ENCODE measurements at places on chromosomes 5 and 9.
A peak's percentile ranks its signal among the peaks of the same experiment; 100 is the strongest.

DNA sequence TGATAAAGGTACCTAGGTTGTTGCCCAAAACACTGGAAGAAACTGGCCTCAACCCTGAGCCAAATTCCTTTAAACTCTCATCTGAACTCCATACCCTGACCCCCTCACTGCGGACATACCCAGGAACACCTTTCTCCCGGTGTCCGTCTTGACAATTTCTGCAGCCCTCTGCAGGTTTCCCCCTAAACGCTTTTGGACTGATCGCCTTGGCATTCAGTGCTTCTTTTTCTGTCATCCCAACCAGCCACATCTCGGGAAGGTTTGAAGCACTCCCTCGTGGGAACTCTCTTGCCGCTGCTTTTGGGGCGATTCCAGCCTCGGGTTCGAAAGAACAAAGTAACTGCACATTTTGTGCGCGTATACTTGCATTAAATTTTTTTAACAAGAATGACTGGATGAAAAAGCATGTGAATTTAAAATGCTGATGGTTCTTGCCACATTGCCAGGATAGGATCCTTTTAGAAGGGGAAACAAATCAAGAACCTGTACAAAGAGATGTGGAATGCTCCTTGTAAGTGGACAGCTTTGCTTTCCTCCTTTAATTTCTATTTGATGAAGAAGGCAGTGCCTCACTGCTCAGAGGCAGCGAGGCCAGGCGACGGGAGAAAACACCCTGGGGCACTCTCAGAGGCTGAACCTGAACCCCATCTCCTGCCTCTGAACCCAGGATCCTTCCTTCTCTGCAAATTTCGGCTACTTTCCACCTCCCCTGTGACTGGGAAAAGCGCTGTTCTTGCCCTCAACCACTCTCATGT is 615 bp downstream of the PSMD5 start:
- DNase-seq: no peak

DNA sequence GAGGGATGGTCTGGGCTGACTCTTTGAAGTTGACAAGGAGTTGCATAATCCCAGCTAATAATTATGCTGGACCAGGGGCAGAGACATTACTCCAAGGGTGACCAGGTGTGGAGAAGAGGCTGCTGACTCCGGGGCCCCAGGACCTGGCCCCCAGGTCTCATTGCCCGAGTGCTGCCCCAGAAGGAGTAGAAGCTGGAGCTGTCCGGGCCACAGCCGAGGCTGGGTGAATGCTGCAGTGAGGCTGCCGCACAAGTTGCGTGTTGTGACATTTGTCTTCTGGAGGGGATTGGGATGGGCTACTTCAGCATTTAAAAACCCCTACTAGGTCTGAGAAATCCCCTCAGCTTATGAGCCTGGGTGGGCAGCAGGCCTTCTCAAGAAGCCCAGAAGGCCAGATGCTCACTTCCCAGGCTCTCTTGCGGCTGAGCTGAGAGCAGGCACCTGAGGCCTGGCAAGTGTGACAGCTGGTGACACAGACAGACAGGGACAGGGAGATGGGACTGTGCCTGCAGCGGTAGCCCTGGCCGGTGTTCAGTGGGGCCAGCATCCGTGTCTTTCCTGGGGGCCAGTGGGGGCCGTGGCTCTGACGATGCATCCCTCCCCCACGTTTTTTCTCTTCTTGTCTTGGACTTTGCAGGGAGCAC is 122.8 kb downstream of the KCNIP1 start:
- peak; percentile 1 for DNase-seq

GRCh38 chr9:4243877-4244812 is 55.7 kb downstream of the GLIS3 start:
- DNase-seq: no peak

DNA sequence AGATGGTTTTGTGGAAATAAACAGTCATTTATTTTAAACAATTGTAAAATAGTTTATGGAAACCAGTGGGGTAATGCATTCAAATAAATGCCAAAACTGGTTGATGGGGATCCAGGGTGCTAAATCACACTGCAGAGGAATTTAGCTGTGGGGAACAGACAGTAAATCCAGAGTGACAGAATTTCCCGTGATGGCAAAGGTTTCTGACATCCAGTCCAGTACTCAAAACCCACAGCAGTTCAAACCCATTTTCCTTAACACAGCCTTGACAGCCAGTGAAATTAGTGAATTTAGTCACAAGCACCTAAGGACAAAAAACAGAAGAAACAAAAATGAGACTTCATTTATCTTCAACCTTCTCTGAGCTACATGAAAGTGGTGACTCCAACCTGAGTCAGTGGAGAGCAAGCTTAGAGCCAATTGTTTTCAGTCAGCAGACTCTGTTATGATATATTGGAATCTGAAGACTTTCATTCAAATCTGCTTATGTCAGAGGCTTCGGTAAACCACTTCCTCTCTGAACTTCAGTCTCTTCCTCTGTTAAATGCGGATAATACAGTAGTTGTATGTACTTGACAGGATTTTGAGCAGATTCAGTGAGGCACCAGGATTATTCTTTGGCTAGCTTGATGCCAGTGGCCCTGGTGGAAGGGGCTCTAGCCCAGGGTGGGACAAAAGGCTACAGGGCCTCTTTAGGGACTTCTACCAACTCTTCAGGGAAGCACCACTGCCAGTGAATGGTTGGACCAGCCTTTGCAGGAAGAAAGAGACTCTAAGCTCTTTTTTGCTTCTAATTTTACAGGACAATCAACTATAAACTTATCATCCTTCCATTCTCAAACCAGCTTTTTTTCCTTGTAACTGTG is 185.3 kb downstream of the MAPKAP1 start:
- no peak for DNase-seq

DNA sequence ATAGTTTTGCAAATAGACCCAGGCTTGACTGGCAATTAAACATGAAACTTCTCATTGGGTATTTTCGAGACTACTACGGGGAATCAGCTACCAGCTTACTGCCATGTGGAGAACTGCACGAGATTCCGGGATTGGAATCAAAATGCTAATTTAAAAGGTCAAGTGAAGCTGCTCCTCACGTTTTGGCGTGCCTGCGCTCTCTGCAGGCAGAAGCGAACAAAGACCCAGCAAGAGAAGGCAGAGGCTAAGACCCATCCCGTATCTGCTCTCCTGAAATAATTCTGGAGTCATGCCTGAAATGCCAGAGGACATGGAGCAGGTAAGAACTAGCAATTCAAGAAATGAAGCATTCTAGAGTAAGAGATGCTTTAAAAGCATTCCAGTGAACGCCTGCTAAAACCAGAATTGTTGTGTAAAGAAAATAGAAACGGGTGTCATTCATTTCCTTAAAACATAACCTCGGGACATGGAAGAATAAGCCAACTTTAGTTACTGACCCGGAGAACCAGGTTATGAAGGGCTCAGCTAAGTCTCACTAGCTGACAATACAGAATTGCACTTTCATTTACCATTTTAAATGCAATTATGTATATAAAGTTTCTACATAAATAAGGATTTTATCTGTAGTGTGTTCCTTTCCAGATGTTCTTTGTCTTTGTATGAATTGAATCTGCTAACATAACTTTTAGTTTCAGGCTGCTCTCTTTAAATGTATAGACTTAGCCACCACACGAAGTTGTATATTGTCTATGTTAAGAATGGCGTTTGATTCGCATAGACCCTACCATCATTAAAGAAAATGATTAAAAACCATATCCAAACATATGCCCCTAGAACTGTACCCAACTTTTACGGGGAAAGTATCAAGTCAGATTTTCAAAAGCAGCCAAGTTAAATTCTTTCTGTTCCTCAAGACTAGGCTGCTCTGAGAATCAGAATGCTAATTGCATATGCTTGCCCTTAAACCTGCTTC is 2.0 kb upstream of the MAT2B start:
- peak; percentile 41 for DNase-seq

DNA sequence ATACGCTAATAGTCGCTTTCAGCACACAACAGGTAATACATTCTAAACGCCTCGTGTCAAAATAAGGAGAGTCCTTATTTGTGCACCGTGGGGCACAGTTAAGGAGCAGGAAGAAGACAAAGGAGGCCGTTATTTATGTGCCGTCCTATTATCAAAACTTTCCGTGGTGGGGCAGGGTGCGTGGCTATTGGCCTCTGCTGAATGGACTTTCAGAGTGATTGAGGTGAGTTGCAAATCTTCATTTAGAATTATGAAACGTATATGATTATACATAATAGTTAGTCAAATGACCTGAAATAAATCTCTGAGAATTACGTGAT is 833 bp downstream of the C5orf24 start:
- no peak for DNase-seq

- no peak for DNase-seq
Measured at GRCh38 chr9:15722888-15723287, 170.0 kb downstream of the CCDC171 start.

DNA sequence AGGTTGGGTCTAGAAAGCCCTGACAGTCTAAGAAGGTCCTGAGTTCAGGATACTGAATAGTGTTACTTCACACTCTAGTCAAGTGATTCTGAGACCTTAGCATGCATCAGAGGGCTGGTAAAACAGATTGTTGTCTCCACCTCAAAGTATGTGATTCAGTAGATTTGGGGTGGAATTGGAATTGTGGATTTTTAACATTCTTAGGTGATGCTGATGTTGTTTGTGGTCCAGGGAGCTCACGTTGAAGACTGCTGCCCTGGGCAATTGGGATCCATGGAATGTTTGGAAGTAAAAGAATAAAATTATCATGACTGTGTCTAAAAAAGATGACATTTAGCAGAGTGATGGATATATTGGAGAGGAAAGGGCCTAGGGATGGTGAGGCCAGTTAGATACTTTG is 75.6 kb downstream of the VCAN start:
- no peak for DNase-seq

- no peak for DNase-seq
Measured at GRCh38 chr5:135193213-135194125, 159.4 kb upstream of the PITX1 start.

- no peak for DNase-seq
Measured at GRCh38 chr9:85158512-85158911, 489.0 kb downstream of the NTRK2 start.

- no peak for DNase-seq
Measured at GRCh38 chr5:58048954-58049353, 410.9 kb downstream of the PLK2 start.

DNA sequence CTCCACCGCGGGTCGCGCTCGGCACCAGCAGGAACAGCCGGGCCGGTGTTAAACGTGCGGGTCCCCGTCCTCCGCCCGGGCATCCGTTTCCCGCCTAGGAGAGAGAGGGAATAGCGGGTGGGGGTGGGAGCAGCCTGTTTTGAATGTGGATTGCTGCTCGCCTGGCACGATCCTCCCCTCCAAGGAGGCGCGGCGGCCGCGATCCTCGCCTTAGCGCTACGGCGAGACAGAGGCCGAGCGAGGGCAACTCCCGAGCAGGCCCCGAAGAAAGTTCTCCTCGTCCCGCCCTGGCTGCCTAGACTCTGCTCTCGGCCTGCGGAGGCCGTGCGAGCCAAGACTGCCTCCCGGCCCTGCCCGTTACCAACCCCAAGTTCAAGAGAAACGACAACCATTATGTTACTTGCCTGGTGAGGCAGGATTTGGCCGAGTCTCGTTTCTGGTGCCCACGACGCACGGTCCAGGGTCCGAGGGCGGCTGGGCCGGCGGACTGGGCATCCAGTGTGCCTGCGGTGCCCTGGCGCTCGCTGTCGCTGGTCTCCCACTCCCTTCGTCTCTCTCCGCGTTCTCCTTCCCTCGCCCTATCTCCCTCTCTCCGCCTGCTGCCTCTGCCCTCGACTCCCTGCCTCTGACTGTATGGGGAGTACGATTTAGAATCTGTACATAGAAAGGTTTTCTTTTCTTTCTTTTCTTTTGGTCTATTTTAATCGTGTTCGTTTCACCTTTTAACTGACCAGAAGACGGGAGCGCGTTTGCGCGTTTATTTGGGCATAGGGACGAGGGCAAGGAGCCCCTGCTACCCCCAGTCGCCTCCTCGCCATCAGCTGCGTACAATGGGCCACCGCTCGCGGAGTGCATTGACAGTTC is 724 bp downstream of the NR2F1-AS1 start:
- DNase-seq: no peak

DNA sequence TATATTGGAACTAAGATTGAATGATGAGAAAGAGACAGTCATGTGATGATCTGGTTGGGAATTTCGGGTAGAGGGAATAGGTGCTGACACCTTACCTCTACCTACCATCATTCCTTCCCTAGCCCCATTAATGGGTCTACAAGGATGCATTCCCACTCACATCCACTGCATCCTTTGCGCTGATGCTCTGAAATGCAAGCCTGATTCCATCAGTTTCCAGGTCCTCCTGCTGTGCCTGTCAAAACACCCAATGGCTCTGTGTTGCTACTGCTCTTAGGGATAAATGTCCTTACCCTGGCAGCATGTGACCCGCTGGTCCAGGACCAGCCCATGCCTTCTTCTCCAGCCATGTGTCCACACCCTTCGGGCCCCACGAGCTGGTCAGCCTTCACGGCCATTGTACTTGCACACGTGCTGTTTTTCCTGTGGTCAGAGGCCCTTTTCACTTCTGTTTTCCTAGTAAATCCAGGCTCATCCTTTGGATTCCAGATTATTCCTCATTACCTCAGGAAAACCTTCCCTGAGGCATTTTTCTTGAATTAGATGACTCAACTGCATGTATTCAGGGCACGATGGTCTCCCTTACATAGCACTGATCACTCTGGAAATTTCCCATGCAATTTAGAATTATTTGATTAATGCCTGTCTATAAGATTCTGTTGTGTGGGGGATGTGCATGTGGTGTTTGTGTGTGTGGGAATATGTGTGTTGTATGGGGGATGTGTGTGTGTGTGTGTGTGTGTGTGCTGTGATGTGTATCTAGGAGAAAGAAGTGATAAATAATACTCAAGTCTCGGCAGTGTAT is 185.0 kb downstream of the DIRAS2 start:
- DNase-seq: no peak

DNA sequence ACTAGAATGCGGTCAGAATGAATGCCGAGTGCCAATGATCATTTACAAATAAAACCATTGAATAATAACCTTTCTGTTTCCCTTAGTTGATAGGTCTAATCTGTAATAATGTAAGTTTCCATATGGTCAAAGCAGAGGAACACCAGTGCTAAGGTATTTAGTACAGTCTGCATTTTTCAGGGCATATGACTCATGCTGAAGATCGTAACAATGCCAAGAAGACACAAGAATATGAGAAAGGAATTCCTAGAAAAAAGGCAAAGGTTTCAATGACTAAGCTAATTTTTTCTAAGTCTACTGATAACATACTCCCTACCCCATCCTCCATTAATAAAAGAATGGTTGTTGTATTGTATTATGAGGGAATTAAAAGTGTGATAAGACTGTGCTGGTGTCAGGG is 2.8 kb downstream of the OR1L8 start:
- DNase-seq: no peak

DNA sequence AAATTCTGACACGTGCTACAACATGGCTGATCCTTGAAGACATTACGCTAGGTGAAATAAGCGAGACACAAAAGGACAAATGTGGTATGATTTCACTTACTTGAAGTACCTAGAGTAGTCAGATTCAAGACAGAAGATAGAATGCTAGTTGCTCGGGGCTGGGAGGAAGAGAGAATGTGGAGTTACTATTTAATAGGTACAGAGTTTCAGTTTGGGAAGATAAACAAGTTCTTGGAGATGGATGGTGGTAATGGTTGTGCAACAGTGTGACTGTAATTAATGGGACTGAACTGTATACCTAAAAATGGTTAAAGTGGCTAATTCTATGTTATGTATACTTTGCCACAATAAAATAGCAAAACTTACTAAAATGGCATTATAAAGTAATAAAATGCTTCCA is 34.4 kb downstream of the PAM start:
- no peak for DNase-seq

All from CD4-positive, alpha-beta T cell treated with Interleukin-15 for 1 hour (primary cell).